ENCODE measurements at places on chromosomes 13 and 19.

DNA sequence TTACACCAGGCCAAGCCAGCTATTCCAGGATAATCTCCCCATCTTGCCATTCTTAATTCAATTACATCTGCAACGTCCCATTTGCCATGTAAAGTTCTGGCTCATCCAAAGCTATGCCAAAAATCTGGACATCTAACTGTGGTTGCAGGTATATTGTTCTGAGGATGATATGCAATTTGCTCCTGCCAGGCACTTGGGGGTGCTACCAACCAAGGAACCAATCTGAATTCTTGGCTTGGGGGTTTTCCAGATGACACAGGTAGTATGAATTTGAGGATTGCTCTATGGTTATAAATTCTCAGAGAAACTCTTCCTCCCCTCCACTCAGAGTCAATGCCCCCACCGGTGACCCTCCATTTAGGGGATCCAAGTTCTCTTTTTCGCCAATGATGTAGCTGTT, 33.0 kb downstream of the CRYL1 start:
- DNase-seq, result no peak

DNA sequence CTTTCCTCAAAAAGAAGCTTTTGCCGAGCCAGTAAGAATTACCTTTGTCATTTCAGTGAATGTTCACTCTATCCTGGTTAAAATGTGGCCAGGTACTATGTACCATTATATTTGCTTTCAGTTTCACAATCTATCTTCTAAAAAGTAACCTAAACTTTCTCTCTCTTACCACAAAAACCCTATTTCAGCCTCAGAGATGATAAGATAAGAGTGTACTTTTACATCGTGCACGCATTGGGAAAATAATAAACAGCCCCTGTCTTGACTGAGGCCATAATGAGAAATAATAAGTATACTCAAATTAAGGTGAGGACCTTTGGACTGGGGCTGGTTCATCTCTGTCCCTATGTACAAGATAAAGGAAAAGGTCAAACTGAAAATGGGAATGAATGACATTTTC, 77.7 kb downstream of the ZNF726 start:
- DNase-seq, result no peak

DNA sequence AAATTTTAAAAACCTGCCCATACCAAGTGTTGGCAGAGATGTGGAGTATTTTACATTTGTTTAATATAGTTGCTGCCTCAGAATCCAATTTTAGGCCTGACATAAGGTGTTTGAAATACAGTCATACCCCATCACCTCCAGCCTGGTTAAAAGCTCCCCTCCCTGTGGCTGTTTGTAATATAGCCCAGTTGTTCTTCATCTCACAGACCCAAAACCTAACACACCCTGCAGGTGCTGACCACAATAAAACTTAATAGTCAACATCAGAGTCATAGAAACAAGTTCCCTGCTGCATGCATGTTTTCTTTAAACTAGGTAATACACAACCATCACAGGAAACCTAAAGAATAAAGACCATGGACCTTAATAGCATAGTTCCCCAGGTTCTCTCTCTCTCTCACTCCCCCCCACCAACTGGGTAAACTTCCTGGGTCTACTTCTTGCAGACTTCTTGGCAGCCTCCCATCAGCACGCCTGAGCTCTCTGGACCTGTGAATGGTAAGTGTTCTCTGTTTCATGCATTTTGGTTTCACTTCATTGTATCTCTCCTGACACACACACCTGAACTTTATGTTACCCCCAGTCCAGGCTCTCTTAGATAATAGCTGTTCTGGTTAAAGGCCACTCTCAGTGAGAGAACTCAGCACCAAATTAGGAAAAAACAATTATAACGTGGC, 1369.9 kb downstream of the EFNB2 start:
- no peak for DNase-seq

GRCh38 chr19:29170554-29170953, 42.4 kb downstream of the UQCRFS1 start:
- DNase-seq, result no peak

DNA sequence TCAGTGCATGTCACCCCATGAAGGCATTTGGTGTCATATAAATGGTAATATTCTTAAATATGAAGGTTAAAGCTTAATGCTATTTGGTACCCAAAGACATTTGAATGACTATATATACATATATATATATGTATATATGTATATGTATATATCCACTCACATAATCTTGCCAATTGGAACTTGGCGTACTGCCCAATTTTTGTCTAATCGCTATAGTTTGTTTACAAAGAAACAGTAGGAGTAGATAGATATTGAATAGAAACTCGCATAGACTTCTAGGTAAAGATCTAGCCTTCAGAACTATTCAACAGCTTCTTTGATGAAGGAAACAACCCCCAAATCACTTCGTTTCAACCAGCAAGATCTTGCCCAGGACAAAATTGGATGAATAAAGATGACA, 24.1 kb downstream of the KLF5 start:
- no peak for DNase-seq

DNA sequence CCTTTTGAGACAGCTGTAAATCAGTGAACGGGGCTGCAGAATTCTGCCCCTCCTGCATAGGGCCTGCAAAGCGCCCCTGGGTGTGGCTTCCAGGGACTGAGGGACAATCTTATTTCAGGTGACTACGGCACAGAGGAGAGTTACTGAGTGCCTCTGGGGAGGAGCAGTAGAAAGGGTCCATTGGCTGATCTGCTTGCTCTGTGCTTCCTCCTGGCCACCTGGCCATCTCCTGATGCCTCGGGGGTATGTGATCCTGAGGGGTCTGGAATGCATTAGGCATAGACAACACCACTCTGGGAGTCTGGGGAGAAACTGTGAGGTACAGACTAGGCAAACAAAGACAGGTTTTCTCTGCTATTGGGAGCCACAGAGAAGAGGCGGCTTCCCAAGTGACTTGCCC, 2.8 kb downstream of the KCTD15 start:
- DNase-seq, result no peak

GRCh38 chr13:20411638-20412342, 113.9 kb downstream of the CRYL1 start:
- DNase-seq, result no peak

GRCh38 chr13:50629966-50630365, 213.5 kb downstream of the DLEU7 start:
- DNase-seq, result no peak

Measured in dorsolateral prefrontal cortex (tissue), 122 donors.